ENCODE measurements at places on chromosomes 4 and X. TPM values are rescaled to one million over a fixed set of nuclear protein-coding genes. Genes with fewer than 3 reads are reported as not detected.

GRCh38 chrX:153723351-153724251 is 586 bp downstream of the BCAP31 start:
- H3K4me1 ChIP-seq = peaks cover 36% of the 10 kb centered on the region
- peak overlapping the region; percentile 64 for H3K4me3 ChIP-seq
- peak overlapping the region; percentile 85 for H3K27ac ChIP-seq
- no peak for DNase-seq
- peaks cover 4% of the 10 kb centered on the region for H3K27me3 ChIP-seq
- peaks cover 27% of the 10 kb centered on the region for H3K36me3 ChIP-seq

TCEAL6 gene
- not detected for total RNA-seq

DNA sequence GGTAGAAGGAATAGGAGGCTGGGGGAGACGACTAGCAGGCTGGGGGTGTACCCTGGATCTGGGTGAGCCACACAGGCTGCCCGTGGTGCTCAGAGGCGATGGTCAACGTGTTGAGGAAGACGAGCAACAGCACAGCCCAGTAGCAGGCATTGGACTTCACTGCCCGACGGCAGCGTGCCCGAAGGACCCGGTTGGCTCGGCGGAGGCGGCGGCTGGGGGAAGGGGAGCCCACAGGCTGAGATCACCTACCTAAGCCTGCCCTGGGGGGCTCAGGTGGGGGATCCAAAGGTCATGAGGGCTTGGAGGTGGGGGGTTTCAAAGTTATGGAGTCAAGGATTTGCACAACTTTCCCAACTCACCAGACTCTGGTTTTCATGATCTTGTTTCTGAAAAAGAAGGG is 7.3 kb downstream of the CACNA1F start:
- no peak overlapping the region for H3K27ac ChIP-seq
- no peaks in the 10 kb centered on the region for H3K27me3 ChIP-seq
- no peaks in the 10 kb centered on the region for H3K36me3 ChIP-seq

DNA sequence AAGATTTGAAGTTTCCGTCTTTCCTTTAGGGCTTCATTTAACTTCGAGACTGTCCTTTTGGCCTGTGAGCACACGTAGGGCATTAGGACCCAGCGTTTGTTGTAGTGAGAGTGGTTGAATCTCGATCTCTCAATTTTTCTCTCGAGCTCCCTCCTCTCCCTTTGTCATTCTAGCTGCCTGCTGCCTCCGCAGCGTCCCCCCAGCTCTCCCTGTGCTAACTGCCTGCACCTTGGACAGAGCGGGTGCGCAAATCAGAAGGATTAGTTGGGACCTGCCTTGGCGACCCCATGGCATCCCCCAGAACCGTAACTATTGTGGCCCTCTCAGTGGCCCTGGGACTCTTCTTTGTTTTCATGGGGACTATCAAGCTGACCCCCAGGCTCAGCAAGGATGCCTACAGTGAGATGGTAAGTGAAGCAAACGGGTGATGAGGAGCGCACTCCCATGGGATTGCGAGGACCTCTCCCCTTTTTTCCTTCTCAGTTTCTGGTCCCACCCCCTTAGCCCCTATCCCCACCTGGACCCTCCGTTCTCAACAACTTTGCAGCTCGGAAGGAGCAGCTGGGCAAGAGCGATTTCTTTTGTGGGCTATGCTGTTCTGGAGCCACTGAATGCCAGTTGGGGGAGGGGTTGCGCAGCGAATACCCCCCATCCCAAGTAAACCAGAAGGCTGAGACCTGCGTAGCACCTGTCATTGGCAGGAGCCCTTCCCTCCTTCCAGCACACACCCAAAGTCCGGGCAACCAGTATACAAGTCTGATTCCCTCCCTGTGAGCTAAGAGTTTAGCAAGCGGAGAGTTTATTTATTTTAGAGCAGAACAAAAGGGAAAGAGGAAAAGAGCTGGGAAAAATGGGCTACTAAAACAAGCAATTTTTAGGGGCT is at the start of gene TMEM35A:
TSS of gene TMEM35A (plus strand) at position 164 of the 883 bp plus-strand sequence. CDS start at position 288, 124 bp downstream.
- H3K4me3 ChIP-seq = peak within 1 kb of the TSS; percentile 44
- DNase-seq = no peak
- H3K4me1 ChIP-seq = no peaks in the 10 kb centered on the region
- no peaks in the 10 kb centered on the region for H3K27me3 ChIP-seq

DNA sequence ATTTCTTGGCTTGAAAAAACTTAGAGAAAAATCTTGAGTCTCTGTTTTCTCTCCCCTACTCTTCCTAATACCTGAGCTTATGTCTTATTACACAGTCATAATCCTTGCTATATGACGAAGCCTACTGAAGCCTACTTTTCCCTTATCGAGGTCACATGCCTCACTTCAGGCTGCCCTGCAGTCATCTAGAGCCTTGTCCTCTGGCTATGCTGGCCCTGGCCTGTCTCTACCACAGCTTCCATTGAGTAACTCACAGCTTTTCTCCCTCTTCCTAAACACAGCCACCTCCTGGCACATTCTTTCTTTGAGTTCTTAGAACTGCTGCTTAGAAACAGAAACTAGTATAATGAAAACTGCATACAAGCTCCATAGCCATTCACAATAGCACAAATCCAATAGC is 1698.3 kb downstream of the STIM2 start:
- H3K27ac ChIP-seq = no peak overlapping the region
- DNase-seq = no peak
- no peaks in the 10 kb centered on the region for H3K4me1 ChIP-seq
- no peaks in the 10 kb centered on the region for H3K36me3 ChIP-seq

DNA sequence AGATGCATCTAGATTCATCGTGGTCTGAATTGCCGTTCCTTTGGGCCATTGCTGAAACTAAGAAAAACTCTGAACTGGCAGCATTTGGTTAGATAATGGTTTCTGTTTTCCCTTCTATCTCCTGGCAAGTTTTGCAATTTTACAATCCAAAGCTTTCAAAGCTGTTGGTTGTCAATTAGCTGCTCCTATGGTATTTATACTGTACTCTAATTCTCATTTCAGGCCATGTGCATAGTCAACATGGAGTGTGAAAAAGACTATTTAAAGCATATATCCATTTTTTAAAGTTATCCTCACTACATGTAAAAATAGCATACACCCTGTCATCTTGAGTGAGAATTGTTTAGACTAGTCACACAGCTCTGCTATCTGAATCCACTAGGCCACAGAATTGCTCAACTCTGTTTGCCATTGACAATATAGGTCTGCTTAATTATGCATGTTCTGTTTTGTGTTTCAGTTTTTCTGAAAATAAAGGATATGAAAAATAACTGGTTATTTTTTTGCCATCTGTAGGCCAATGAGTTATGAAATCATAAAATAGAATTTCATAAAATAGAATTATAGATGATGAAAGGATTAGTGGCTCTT is 27.7 kb upstream of the TEC start:
- no peaks in the 10 kb centered on the region for H3K4me1 ChIP-seq
- H3K27me3 ChIP-seq = no peaks in the 10 kb centered on the region
- no peaks in the 10 kb centered on the region for H3K36me3 ChIP-seq
- no peak overlapping the region for H3K27ac ChIP-seq
- no peak for DNase-seq

GPR82 gene
- not detected for total RNA-seq

DNA sequence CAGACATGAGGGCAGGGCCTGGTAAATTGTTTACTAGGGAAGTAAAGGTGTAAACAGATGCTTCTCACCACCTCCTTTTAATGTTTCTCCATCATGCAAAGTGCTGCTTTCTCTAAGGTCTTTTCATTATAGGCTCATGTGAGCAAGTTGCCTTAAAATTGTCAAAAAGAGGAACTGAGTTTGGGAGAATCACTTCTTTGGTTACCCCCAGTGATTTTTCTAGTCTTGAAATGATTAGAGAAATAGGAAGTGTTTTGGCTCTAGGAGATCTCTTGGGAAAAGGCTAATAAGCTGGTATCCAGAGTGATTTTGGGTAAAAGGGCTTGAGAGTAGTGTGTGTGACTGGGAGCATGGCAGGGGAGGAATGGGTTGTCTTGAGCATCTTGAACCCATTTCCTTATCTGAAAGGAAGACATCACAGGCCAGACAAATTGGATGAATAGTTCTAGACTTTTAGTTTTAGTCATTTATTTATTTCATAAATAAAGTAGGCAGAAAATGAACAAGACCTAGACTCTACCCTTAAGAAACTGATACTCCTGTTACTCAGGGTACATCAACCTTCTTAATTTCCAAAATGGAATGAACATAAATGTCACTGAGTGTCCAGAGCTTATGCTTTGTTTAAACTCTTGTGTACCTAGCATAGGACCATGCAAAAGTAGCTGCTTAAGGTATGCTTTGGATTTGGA is 14.2 kb downstream of the GRPR start:
- DNase-seq = no peak
- H3K27ac ChIP-seq = no peak overlapping the region
- no peak overlapping the region for H3K4me3 ChIP-seq
- no peaks in the 10 kb centered on the region for H3K27me3 ChIP-seq
- no peaks in the 10 kb centered on the region for H3K36me3 ChIP-seq

GRCh38 chrX:40660381-40660780 is 13.0 kb upstream of the CXorf38 start:
- H3K4me3 ChIP-seq = no peak overlapping the region
- no peak overlapping the region for H3K27ac ChIP-seq
- no peaks in the 10 kb centered on the region for H3K4me1 ChIP-seq
- H3K36me3 ChIP-seq = no peaks in the 10 kb centered on the region
- no peak for DNase-seq

DNA sequence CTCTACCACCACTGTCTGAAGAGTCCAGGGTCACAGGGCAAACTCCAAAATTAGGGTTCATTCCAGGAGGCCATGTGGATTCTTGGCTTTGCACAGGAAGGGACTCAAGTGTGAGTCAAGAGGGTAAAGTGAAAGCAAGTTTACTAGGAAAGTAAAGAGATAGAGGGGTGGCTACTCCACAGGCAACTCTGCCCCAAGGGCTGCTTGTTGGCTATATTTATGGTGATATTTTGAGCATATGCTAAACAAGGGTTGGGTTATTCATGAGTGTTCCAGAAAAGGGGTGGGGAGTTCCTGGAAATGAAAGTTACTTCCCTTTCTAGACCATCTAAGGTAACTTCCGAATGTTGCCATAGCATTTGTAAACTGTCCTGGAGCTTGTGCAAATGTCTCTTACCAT is 1222.0 kb upstream of the TENM3 start:
- no peaks in the 10 kb centered on the region for H3K27me3 ChIP-seq
- H3K4me3 ChIP-seq = no peak overlapping the region
- H3K36me3 ChIP-seq = no peaks in the 10 kb centered on the region
- H3K27ac ChIP-seq = no peak overlapping the region
- DNase-seq = no peak
- no peaks in the 10 kb centered on the region for H3K4me1 ChIP-seq

RTL3 gene
- not detected for total RNA-seq

TENT5D gene
- total RNA-seq = not detected

HSFX4 gene
- total RNA-seq = not detected

SSX4B gene
- total RNA-seq = not detected

GRCh38 chr4:169266081-169266480 is 4.7 kb downstream of the SH3RF1 start:
- H3K4me3 ChIP-seq = peak overlapping the region; percentile 16
- DNase-seq = no peak
- H3K4me1 ChIP-seq = peaks cover 45% of the 10 kb centered on the region
- H3K27ac ChIP-seq = no peak overlapping the region

GRCh38 chr4:87901422-87901992 is 68.7 kb downstream of the MEPE start:
- H3K27ac ChIP-seq = no peak overlapping the region
- no peaks in the 10 kb centered on the region for H3K27me3 ChIP-seq
- no peaks in the 10 kb centered on the region for H3K36me3 ChIP-seq
- no peaks in the 10 kb centered on the region for H3K4me1 ChIP-seq
- H3K4me3 ChIP-seq = no peak overlapping the region
- DNase-seq = no peak

- H3K4me1 ChIP-seq = no peaks in the 10 kb centered on the region
- H3K36me3 ChIP-seq = no peaks in the 10 kb centered on the region
- no peak overlapping the region for H3K4me3 ChIP-seq
- no peak for DNase-seq
Measured at GRCh38 chr4:25437926-25438325, 60.9 kb downstream of the ANAPC4 start.

LNX1 gene
- total RNA-seq = 2.1 TPM

GRCh38 chr4:3418029-3418762 is 23.6 kb upstream of the HGFAC start:
- peak overlapping the region; percentile 30 for H3K27ac ChIP-seq
- no peaks in the 10 kb centered on the region for H3K27me3 ChIP-seq
- DNase-seq = peak; percentile 70
- no peaks in the 10 kb centered on the region for H3K4me1 ChIP-seq

DNA sequence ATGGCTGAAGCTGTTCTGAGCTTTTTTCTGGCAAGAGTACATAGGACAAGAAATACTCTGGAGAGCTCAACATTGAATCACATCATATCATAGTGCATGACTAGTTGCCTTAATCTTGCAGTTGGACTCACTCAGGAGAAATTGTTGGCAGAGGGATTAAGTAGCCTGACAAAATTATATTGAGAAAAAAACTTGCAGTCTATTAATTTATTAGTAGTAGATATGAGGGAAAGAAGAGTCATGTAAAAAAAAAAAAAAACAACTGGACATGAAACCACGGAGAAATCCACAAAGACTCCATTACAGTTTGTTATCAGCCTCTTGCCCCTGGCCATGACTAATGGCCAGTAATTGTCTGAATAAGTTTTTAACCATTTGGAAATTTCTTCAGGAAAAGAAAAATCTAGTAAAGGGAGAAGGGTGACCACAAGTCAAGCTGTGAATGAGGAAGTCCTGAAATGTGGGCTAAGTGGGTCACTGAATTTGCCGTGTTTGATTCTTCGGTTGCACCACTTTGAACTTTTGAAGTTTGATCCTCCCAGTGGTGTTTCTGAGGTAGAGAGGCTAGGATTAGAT is 45.6 kb downstream of the FHL1 start:
- H3K27ac ChIP-seq = peak overlapping the region; percentile 95
- peaks cover 36% of the 10 kb centered on the region for H3K4me1 ChIP-seq
- no peak for DNase-seq
- no peaks in the 10 kb centered on the region for H3K27me3 ChIP-seq

MYOZ2 gene
- total RNA-seq = 262 TPM

DNA sequence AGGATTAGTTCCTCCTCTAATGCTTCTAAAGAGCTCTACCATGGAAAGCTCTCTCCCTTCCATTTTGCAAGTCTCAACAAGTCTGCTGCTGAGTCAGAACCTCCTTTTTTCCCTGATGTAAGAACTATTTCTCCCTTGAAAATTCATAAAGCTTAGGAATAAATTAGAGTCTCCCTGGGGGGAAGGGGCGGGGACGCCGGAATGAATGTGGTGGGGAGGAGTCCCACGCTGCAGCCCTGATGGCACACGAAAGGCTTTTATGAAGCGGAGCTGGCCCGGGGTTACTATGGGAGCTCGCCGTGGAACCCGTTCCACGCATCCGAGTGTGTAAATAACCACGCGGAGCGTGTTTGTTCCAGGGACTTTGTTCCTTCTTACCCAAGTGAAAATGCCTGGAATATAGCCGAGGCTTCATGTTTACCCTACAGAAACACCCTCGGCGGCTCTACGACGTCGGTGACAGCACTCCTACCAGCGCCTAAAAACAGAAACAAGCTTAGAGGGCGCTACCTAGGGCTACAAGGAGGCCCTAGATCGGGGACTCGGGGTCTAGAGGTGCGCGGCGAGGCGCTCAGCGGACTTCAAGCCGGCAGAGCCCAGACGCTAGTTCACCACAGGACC is 923 bp upstream of the CPEB2 start:
- H3K4me3 ChIP-seq = peak overlapping the region; percentile 85
- H3K36me3 ChIP-seq = no peaks in the 10 kb centered on the region
- no peaks in the 10 kb centered on the region for H3K27me3 ChIP-seq
- peaks cover 15% of the 10 kb centered on the region for H3K4me1 ChIP-seq

GRCh38 chr4:68399306-68399705 is 48.0 kb upstream of the TMPRSS11E start:
- no peaks in the 10 kb centered on the region for H3K36me3 ChIP-seq
- H3K27ac ChIP-seq = no peak overlapping the region
- H3K4me1 ChIP-seq = no peaks in the 10 kb centered on the region
- no peaks in the 10 kb centered on the region for H3K27me3 ChIP-seq
- DNase-seq = no peak

GRCh38 chrX:136028383-136028984 is 43.2 kb downstream of the SLC9A6 start:
- no peak overlapping the region for H3K27ac ChIP-seq
- no peaks in the 10 kb centered on the region for H3K27me3 ChIP-seq
- H3K4me3 ChIP-seq = no peak overlapping the region
- H3K4me1 ChIP-seq = peaks cover 5% of the 10 kb centered on the region
- no peak for DNase-seq

Measured in psoas muscle (tissue), 8 donors.